ENCODE measurements at places on chromosomes 5 and 9.

GRCh38 chr5:169583101-169583423, 511 bp upstream of the SPDL1 start:
- DNase-seq: no peak

DNA sequence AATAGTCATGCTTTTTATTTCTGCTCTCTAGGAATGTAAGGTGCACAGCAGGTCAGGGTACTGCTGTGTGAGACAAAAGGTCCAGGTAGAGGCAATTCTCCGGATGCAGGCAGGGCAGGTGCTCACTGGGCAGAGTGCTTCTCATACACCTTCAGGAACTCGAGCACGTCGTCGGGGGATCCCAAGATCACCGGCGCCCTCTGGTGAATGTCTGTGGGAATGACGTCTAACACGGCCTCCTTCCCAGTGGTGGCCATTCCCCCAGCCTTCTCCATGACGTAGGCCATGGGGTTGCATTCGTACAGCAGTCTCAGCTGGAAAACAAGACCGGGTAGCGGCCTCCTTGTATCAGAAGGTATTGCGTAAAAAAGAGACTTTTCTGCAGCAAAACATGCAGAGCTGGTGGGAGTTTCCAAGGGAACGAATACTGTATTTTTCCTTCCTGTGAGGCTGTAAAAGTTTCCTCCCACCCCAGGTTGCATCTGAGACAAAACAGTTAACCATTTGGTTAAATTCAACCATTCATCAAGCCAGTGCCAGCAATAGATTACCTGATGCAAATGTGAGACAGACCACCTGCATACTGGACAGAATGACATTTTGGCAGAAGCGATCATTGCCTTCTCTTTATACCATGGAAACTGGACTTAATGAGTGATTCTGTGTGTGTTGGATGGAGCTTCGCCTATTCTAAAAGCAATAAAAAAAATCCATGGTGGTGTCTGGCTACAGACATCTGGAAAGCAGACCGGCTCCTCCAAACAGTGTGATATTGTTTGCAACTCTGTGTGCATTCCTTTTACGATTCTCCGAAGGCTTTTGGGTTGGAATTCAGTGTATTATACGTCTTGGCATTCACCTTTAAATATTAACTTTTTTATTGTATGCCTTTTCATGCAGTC, 9.9 kb upstream of the FBP2 start:
- DNase-seq: peak; percentile 88

- DNase-seq: no peak
Measured at GRCh38 chr5:179858241-179858585, 404 bp downstream of the MRNIP start.

GRCh38 chr5:116058346-116058936, 26.2 kb downstream of the ARL14EPL start:
- DNase-seq: no peak

DNA sequence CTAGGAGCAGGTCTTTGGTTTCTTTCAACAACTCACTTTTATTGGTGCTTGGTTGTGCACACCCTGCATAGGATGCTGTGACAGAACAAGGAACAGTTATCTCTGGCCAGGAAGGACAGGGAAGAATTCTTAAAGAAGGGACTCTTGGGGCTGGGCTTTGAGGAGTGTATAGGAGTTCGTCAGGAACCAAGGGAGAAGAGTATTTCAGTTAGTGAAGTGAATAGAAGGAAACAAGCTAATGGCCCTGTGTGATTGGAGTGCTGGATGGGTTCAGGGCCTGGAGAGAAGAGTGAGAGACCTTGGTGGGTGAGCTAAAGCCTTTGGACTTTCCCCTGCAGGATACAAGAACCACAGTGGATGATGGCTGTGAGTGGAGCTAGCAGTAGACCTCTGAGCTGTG, 32.2 kb downstream of the DAB2IP start:
- DNase-seq: no peak

DNA sequence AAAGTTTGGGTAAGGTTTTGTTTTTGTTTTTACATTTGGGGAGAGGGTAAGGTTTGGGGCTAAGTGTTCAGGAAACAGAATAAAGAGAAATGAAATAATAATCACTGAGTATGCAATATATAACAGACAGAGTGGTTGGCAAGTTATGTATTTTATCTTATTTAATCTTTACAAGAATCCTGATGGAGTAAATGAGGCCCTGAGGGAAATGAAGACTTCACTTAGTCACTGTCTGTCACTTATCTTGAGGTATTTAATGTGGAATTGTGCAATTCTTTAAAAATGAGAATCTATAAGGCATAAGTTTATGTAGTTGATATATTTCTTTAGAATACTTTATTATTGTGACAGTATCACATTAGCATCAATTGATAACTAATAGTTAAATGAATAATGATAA, 48.1 kb downstream of the TEK start:
- DNase-seq: no peak

DNA sequence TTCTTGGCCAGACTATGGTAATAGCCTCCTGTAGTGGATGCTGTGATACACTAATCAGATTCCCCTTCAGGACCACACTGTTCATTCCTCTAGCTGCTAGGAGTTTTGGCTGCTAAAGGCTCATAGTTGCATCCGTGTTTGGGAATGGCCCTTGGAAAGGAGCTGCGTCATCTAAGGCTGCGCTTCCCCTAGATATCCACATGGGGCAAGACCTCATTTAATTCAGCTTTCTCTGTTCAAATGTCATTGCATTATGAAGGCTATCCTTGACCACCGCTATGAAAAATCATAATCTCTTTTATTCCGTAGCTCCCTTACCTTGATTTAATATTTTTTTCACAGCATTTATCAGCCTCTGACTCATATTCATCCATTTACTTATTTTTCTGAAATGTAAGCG, 258.3 kb upstream of the NR4A3 start:
- DNase-seq: no peak

DNA sequence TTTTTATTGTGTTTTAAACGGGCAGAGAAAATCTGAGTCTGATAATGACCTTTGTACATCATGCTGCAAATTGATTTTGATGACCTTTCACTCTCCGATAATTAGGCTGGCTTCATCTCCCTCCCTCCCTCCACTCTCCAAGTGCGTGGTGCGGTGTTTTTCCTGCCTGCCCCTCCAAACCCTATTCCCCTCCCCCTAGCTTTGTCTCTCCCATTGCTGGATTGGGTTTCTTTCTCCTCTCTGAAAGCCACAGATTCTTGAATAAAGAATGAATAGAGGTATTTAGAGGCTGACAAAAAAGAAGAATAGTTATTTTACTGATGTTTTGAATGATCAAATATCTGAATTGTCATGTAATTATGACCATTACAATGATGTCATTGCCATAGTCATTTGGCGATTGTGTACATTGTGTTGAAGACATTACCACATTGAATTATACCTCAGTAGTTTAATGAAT, 571.1 kb upstream of the ZNF608 start:
- DNase-seq: no peak

DNA sequence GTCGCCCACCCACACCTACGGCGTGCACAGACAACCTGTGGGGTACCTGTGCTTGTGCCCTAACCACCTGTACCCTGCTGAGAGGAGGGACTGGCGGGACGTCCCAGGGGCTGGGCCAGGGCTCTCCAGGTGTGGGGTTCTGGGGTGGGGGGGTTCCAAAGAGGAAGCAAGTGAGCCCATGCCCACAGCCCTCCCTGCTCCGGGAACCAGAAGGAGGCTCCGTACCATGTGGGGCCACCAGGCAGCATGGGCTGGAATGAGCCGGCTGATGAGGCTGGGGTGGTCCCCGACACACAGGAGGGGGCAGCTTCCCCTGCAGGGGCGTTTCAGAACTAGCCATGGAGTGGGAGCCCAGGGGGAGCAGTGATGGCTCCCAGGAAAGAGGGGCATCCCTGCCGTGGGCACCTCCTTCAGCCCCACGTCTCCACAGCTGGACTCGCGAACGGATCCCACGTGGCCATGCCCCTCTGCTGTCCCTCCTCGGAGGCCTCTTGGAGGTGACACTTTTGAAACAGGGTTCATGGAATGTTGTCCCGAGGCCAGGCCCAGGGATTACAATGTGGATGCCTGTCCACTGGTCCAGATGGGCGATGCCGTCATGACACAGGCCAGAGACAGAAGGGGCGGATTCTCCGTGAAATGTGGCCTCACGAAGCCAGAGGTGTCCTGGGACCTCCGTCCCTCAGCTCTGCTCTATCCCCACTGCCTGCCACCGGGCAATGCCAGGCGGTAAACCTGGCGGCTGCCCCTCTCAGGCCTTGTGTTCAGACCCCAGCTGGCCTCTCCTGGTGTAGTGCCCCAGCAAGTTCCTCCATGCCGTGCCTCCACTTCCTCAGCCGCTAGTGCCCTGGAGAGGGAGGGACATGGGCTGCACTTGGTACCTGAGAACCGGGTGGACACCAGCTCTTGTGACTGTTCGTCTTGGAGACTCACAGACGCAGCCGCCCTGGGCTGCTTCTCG, 33.6 kb upstream of the IRX4 start:
- no peak for DNase-seq

DNA sequence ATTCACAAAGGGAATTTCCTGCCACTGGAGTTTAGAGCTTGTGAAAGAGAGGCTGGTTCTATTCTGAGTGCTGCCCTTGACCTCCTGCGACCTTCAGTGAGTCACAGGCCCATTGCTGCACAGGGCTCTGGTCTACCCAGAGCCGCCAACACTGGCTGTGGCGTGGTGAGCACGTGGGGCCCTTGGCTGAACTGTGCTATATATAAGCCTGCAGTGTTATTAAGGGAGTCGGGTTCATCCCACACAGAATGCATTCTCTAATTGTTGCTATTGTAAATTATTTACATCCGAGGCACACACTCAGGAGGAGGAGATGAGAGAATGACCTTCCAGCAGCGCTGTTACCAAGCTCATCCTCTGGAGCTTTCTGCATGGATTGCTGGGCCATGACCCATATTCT, 47.1 kb downstream of the BRINP1 start:
- no peak for DNase-seq

GRCh38 chr9:92706218-92706940, 36.4 kb upstream of the IPPK start:
- DNase-seq: peak; percentile 58

GRCh38 chr5:120808606-120809005, 344.5 kb downstream of the PRR16 start:
- DNase-seq: no peak

DNA sequence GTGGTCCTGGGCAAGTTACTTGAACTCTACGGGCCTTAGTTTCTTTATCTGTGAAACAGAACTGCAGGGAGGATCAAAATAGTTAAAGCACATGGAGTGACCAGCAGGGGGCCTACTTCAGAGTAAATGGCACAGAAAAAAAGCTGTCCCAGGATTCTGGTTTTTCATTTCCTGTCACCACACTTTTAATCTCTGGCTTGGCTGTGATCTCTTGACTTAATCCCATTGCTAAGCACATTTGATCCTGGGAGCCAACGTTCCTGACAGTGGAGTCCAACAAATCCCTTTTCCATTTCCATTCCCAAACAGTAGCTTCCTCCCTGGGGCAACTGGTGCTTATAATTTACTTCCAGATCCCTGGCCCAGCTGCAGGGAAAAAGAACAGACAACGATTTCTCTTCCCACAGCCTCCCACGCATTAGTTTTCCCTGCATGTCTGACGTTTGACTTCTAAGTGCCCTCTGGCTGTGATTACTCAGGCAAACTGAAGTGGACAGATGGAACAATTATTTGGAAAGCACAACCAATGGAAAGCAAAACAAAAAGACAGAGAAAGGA, 136.5 kb upstream of the STK32A start:
- peak; percentile 11 for DNase-seq

GRCh38 chr5:135154197-135154596, 120.2 kb upstream of the PITX1 start:
- DNase-seq: no peak

DNA sequence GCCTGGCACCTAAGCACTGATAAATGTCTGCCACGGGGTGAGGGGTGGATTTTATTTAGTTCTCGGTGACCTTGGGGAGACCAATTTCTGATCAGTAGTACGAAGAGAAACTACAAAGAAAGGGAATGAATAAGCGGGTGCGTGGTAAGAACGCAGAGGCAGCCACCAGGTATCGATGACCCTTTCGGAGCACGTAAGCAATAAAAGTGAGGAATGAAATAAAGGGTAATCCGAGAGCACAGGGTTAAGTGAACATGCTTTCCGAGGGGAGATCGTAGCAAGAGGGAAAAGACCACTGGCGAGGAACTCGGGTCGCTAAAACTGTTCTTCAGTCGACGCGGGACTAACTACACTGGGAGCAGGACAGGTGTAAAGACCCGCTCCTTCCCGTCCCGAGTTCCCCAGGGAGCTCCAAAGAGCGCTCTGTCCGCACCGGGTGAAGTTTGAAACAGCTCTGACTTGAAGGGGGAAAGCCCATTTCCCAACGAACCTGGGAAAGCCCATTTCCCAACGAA, 1.1 kb downstream of the ELOVL7 start:
- no peak for DNase-seq

- DNase-seq: no peak
Measured at GRCh38 chr9:20636888-20637440, 14.7 kb upstream of the MLLT3 start.

GRCh38 chr9:132078699-132079356, 839 bp downstream of the MED27 start:
- peak; percentile 24 for DNase-seq

All from activated CD4-positive, alpha-beta T cell treated with anti-CD3 and anti-CD28 coated beads, Interleukin-2, amount 50 U/mL, for 48 hours (primary cell).